ENCODE measurements at places on chromosomes 5 and 9. TPM values are rescaled to one million over a fixed set of nuclear protein-coding genes. Genes with fewer than 3 reads are reported as not detected.

LCNL1 gene
- not detected for total RNA-seq

RANBP3L gene
- total RNA-seq, result not detected

CCDC192 gene
- total RNA-seq, result not detected

MLANA gene
- total RNA-seq, result not detected

- no peak for DNase-seq
Measured at GRCh38 chr5:2147504-2148311, 265.0 kb upstream of the IRX4 start.

DNA sequence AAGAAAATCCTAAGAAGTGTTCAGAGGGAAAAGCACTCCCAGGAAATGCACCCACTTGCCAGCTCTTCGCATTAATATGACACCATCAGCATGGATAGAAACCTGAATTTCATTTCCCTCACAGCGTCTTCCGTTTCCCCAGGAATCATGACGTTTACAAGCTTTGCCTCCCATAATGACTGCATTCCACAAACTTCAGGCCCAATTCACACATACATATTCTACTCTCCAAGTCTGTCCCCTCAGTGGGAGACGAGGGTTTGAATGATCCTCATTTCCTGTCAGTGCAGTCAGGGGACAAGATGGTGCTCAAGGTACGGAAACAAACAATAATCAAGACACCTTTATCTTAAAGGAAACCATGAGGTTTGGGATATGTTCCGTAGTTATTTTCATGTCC is 44.9 kb upstream of the MAN2A1 start:
- DNase-seq, result no peak
